ENCODE measurements at places on chromosomes 16 and 17. TPM values are rescaled to one million over a fixed set of nuclear protein-coding genes. Genes with fewer than 3 reads are reported as not detected.

Gene ARL5C
- not detected for total RNA-seq

Gene CHST4
- not detected for total RNA-seq

Gene TUBG2
- 17.0 TPM for total RNA-seq

Gene SECTM1
- 0.86 TPM for total RNA-seq

- DNase-seq: no peak
Measured at GRCh38 chr16:20676268-20676825, 21.1 kb downstream of the ACSM1 start.

DNA sequence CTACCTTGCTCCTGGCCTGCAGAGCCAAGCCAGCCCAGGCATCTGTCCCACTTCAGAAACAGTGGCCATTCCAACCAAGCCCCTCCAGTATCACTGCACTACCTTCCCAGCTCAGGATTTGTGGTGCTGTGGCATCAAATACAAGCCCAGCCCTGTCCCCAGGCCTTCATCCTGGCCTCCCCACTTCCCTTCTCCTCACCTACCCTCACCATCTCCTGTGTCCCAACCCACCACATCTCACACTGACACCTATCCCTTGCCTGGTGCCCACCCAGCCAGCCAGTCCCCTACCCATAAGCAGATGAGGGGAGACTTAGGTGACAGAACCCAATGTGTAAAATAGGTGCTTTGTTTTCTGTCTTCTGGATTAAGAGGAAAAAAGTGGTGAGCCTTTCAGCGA is 66.0 kb upstream of the CDH5 start:
- no peak for DNase-seq

GRCh38 chr16:87446479-87446878 is 46.3 kb downstream of the ZCCHC14 start:
- no peak for DNase-seq

- no peak for DNase-seq
Measured at GRCh38 chr17:81522491-81523401, 5.4 kb upstream of the FSCN2 start.

- no peak for DNase-seq
Measured at GRCh38 chr16:21656795-21657768, 4.7 kb upstream of the IGSF6 start.

GRCh38 chr16:87976665-87977064 is 25.4 kb downstream of the BANP start:
- DNase-seq: no peak

GRCh38 chr17:11330826-11331225 is 89.8 kb downstream of the SHISA6 start:
- no peak for DNase-seq
